ENCODE measurements at places on chromosomes 7 and 10. TPM values are rescaled to one million over a fixed set of nuclear protein-coding genes. Genes with fewer than 3 reads are reported as not detected.

Gene ZNF33B
- 7.5 TPM for polyA plus RNA-seq

Gene FXYD4
- polyA plus RNA-seq: not detected

Gene TSPAN33
- 0.36 TPM for polyA plus RNA-seq

Gene CFAP43
- polyA plus RNA-seq: 0.10 TPM

Gene BAIAP2L1
- polyA plus RNA-seq: 3.1 TPM

Gene PDE1C
- polyA plus RNA-seq: 16.6 TPM

DNA sequence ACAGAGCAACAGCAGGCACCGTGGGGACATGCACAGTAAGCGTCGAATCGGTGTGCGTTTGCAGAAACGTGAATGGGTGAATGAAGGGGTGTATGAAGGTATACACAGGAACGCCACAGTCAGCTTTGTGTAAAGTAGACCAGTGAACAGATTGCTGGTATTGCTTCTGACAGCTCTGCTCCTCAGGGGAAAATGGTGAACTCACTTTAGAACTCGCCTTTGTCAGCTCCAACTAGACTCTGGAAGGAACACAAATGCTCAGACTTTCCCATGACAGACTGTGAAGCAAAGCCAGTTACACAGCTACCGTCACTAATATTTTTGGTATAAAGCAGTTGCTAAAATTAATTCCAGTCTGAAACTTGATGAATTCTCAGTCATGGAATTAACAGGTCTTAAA is 78.9 kb downstream of the CUX1 start:
- H3K36me3 ChIP-seq: no peaks in the 10 kb centered on the region
- no peak overlapping the region for H3K27ac ChIP-seq
- H3K27me3 ChIP-seq: no peaks in the 10 kb centered on the region

- H3K27me3 ChIP-seq: no peaks in the 10 kb centered on the region
- no peaks in the 10 kb centered on the region for H3K4me1 ChIP-seq
- no peak overlapping the region for H3K27ac ChIP-seq
- no peak overlapping the region for H3K4me3 ChIP-seq
- no peak for DNase-seq
Observed at GRCh38 chr10:44173608-44173894, 211.3 kb downstream of the CXCL12 start.

- no peak for DNase-seq
- H3K4me3 ChIP-seq: no peak overlapping the region
- H3K36me3 ChIP-seq: no peaks in the 10 kb centered on the region
- no peak overlapping the region for H3K27ac ChIP-seq
- H3K4me1 ChIP-seq: no peaks in the 10 kb centered on the region
- no peaks in the 10 kb centered on the region for H3K27me3 ChIP-seq
Observed at GRCh38 chr7:135773464-135773863, 24.9 kb upstream of the FAM180A start.

- peak; percentile 37 for DNase-seq
- H3K4me3 ChIP-seq: no peak overlapping the region
- H3K27me3 ChIP-seq: no peaks in the 10 kb centered on the region
- H3K36me3 ChIP-seq: no peaks in the 10 kb centered on the region
- H3K27ac ChIP-seq: no peak overlapping the region
- H3K4me1 ChIP-seq: peaks cover 3% of the 10 kb centered on the region
Observed at GRCh38 chr7:23373151-23374004, 74.2 kb downstream of the MALSU1 start.

DNA sequence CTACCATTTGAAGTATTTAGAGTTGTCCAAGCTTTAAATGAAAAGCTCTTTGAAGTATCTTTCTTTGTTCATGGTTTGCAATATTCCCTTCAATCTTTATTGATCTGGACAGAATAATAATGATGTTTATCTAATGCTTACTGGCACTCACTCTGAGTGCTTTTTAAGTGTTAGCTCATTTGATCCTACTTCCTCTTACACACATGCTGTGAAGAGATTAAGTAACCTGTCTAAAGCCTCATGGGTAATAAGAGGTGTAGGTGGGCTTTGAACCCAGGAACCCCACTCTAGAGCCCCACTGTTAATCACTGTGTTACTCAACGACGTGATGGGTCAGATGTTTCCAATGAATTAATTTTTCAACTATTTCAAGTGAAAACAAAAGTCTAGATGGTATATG is 31.1 kb upstream of the ADD3 start:
- no peak overlapping the region for H3K4me3 ChIP-seq
- H3K27me3 ChIP-seq: no peaks in the 10 kb centered on the region
- H3K4me1 ChIP-seq: peaks cover 6% of the 10 kb centered on the region
- DNase-seq: no peak
- H3K27ac ChIP-seq: no peak overlapping the region
- no peaks in the 10 kb centered on the region for H3K36me3 ChIP-seq

DNA sequence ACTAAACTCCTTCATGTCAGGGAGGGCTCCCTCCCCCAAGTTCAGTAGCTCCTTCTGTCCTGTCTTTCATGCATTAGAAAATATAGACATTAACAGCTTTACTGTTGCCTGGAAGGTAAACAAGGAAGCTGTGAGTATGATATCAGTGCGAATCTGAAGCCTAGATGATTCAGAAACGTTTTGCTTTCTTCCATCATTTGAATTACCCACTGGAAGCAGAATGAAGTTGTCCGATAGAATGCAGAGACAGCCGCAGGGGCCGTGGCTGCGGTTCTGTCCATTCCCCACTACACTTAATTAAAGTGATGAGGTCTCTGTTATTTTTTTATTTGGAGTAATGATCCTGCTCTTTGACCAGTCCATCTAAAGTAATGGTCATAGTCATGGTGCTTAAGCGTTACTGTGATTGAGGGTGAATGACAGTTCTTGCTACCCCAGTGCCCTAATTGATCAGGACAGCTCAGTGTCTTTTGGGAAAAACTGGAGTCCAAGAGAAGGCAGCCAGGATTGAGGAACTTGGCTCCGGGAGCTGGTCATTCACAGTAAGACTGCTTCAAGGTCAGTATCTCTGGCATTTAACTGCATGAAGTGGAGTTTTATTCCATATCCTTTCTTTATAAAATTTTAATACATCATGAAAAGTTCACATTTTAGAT is 69.9 kb downstream of the PTPRE start:
- H3K4me3 ChIP-seq: no peak overlapping the region
- H3K4me1 ChIP-seq: no peaks in the 10 kb centered on the region
- H3K27me3 ChIP-seq: no peaks in the 10 kb centered on the region
- DNase-seq: no peak
- H3K27ac ChIP-seq: no peak overlapping the region
- H3K36me3 ChIP-seq: no peaks in the 10 kb centered on the region

DNA sequence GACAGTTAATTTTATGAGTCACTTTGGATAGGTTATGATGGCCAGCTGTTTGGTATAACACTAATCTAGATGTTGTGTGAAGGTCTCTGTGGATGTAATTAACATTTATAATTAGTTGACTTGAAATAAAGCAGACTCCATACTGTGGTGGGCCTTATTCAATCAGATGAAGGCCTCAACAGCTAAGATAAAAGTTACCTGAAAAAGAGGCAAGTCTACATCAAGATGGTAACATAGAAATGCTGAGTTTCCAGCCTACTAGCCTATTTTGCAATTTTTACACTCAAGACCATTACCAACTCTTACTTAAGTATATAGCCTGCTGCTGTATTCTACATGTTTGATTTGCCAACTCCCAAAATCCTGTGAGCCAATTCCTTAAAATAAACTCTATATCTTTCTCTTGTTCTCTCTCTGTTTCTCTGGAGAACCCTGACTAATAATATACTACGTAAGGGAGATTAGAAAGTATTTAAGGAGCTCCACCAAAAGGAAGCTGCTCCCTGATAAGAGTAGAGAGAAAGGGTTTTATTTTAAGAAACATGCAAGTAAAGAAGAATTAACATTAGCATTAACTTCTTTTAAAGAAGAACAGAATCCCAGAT is 42.7 kb downstream of the ZNF438 start:
- H3K27ac ChIP-seq: no peak overlapping the region
- H3K36me3 ChIP-seq: no peaks in the 10 kb centered on the region
- peak; percentile 70 for DNase-seq
- H3K4me3 ChIP-seq: no peak overlapping the region

DNA sequence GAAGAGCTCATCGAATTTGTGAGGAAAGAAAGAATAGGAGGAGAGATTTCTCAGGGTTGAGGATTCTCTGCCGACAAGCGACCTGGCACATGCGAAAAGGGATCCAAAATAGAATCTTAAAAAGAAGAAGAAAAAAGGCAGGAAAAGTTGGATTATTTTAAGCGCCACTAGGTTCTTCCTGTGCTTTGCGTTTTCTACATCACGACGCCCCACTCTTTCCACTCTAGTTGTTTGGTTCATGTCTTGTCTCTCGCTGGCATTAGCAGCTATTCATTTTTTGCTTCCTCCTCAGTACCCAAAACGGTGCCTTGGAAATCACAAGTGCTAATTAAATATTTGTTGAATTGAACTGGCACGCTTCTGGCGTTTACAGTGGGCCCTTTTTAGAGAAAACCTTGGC is 674 bp upstream of the FRA10AC1 start:
- peak overlapping the region; percentile 84 for H3K4me3 ChIP-seq
- DNase-seq: peak; percentile 7
- no peaks in the 10 kb centered on the region for H3K27me3 ChIP-seq
- peaks cover 9% of the 10 kb centered on the region for H3K4me1 ChIP-seq

GRCh38 chr7:103573479-103574058 is 127.6 kb upstream of the SLC26A5 start:
- H3K36me3 ChIP-seq: no peaks in the 10 kb centered on the region
- no peaks in the 10 kb centered on the region for H3K27me3 ChIP-seq
- H3K27ac ChIP-seq: no peak overlapping the region
- peak; percentile 65 for DNase-seq

DNA sequence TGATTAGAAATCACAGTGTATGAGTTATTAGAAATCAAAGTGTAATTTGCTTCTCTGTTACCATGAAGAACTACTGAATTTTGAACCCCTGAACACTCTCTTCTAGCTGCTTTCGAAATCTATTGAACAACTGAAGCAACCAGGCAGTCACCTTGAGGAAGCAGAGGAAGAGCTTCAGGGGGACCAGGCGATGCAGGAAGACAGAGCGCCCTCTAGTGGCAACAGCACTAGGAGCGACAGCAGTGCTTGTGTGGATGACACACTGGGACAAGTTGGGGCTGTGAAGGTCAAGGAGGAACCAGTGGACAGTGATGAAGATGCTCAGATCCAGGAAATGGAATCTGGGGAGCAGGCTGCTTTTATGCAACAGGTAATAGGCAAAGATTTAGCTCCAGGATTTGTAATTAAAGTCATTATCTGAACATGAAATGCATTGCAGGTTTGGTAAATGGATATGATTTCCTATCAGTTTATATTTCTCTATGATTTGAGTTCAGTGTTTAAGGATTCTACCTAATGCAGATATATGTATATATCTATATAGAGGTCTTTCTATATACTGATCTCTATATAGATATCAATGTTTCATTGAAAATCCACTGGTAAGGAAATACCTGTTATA is 170.7 kb downstream of the HDAC9 start:
- H3K36me3 ChIP-seq: no peaks in the 10 kb centered on the region
- DNase-seq: peak; percentile 56
- H3K27ac ChIP-seq: no peak overlapping the region
- no peaks in the 10 kb centered on the region for H3K27me3 ChIP-seq
- no peak overlapping the region for H3K4me3 ChIP-seq

GRCh38 chr10:74418285-74418872 is 267.4 kb downstream of the ADK start:
- no peaks in the 10 kb centered on the region for H3K27me3 ChIP-seq
- H3K4me3 ChIP-seq: no peak overlapping the region
- no peak overlapping the region for H3K27ac ChIP-seq
- peak; percentile 32 for DNase-seq

GRCh38 chr7:34311591-34311990 is 346.4 kb upstream of the NPSR1 start:
- H3K36me3 ChIP-seq: no peaks in the 10 kb centered on the region
- H3K27me3 ChIP-seq: no peaks in the 10 kb centered on the region
- no peaks in the 10 kb centered on the region for H3K4me1 ChIP-seq
- no peak overlapping the region for H3K4me3 ChIP-seq

All from fibroblast of lung (primary cell).